ENCODE measurements at places on chromosomes 16 and 17.
A peak's percentile ranks its signal among the peaks of the same experiment; 100 is the strongest.

GRCh38 chr17:39732586-39732985 is 2.3 kb upstream of the MIEN1 start:
- no peak for DNase-seq

- no peak for DNase-seq
These were observed 23.6 kb downstream of the SEZ6 start for GRCh38 chr17:28982131-28982793.

DNA sequence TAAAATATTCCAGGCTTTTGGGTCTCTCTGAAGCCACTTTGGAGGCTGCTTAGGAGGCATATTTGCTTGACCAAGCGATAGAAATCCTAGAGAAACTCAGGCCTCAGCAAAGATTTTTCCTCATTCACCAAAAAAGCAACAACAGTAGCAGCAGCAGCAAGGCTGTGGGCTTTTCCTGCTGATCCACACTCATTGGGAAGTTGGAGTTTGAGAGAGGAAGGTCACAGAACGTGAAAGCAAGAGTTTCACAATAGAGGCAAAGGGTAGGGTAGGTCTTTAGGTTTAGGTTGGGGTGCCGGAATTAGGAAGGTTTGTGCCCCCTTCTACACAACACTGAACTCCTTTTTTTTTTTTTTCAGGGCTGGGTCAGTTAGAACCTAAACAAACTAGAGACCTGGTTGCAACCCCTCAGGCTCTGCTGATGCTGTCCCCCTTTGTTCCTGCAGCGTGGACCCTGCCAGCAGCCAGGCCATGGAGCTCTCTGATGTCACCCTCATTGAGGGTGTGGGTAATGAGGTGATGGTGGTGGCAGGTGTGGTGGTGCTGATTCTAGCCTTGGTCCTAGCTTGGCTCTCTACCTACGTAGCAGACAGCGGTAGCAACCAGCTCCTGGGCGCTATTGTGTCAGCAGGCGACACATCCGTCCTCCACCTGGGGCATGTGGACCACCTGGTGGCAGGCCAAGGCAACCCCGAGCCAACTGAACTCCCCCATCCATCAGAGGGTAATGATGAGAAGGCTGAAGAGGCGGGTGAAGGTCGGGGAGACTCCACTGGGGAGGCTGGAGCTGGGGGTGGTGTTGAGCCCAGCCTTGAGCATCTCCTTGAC is 2.0 kb downstream of the TMUB2 start:
- peak; percentile 50 for DNase-seq

DNA sequence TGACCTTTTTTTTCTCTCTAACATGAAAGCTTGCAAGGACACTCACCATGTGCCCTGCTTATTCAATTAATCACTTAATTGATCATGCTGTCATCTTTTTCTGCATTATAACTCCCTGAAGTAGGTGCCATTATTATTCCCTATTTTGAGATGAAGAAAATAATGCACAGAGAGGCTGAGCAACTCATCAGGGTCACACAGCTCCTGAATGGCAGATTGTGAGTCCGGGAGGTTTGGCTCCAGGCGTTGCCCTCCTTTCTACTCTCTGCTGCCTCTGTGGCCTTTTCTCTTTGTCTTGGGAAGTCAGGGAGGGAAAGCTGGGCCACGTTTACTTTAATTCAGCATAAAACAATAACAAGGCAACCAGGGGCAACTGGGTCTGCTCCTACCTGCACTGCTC is 17.2 kb upstream of the N4BP1 start:
- DNase-seq, result no peak

GRCh38 chr16:9082422-9082821 is 9.0 kb upstream of the HAPSTR1 start:
- no peak for DNase-seq

GRCh38 chr17:69245617-69246016 is 17.0 kb upstream of the ABCA10 start:
- DNase-seq, result no peak

DNA sequence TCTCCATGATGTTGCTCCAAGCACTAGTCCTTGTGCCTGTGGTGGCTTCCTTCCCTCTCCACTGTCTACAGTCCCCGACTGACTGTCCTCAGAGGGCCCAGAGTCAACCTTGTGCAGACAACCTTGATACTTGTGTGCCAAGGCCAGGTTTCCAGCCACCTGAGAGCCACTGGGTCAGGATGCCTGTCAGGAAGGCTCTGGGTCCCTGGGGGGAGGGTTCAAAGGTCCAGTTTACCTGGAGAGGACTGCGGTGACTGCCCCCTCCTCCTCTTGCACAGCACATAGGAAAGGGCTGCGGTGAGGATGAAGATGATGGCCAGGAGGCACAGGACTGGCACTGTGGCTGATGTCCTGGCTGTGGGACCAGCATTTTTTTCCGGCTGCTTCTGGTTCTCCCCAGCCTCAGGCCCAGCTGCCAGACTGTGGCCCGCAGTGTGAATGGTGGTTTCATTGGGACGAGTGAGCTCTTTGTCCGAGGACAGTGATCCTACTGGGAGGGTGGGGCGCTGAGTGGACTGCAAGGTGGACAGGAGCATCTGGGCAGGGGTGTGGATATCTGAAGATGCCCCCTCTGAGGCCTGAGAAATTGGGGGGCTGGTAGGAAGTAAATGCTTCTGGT is 3.7 kb downstream of the MED11 start:
- no peak for DNase-seq

- DNase-seq, result no peak
These were observed 12.9 kb downstream of the CIITA start for GRCh38 chr16:10889855-10890254.

GRCh38 chr17:80789356-80789902 is 202.2 kb upstream of the CHMP6 start:
- DNase-seq, result no peak

GRCh38 chr17:47870056-47870455 is 19.1 kb upstream of the SP6 start:
- DNase-seq, result peak; percentile 1

- no peak for DNase-seq
These were observed 5.4 kb downstream of the TPSD1 start for GRCh38 chr16:1261131-1261892.

DNA sequence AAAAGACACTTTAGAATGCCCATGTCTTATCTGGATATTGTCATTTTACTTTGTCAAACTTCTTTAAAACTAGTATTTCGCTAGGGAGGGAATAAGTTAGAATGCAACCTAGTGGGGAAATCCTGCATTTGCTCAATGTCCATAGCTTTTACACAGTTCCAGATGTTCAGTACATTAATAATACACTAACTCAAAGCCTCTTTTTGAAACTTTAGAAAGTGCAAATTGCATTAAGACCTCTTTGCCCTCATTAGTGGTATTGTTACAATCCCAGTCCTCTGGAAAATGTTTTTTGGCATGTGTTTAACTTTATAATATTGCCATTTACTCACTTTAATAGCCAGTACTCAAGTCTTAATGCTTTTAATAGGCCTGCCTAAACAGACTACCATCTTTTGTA is 106.8 kb downstream of the BRIP1 start:
- DNase-seq, result no peak

- DNase-seq, result no peak
These were observed 290.6 kb downstream of the BCAS3 start for GRCh38 chr17:60968266-60968665.

- DNase-seq, result no peak
These were observed 2.6 kb downstream of the FZD2 start for GRCh38 chr17:44559634-44560554.

DNA sequence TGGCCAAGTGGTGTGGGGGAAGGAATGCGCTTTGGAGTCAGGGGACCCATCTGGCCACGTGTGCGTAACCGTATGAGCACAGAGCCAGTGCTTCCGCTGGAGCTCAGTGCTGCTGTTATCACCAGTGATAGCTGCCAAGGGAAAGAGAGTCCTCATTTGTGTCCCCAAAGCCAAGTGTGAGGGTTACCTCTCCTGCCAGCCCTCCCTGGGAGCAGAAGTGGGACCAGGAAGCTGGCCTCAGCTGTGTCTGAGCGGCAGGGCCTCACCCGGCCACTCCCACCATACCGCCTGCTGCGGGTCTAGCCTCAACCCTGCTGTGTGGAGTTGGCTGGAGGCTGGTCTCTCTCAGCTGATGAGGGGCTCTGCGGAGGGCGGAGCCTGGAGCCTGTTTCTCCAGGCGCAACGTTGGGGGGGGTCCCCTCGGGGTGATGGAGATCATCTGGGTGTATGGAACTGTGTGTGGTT is 44.5 kb downstream of the MEAK7 start:
- peak; percentile 31 for DNase-seq

GRCh38 chr16:29968205-29968604 is 5.5 kb upstream of the TAOK2 start:
- DNase-seq, result no peak

DNA sequence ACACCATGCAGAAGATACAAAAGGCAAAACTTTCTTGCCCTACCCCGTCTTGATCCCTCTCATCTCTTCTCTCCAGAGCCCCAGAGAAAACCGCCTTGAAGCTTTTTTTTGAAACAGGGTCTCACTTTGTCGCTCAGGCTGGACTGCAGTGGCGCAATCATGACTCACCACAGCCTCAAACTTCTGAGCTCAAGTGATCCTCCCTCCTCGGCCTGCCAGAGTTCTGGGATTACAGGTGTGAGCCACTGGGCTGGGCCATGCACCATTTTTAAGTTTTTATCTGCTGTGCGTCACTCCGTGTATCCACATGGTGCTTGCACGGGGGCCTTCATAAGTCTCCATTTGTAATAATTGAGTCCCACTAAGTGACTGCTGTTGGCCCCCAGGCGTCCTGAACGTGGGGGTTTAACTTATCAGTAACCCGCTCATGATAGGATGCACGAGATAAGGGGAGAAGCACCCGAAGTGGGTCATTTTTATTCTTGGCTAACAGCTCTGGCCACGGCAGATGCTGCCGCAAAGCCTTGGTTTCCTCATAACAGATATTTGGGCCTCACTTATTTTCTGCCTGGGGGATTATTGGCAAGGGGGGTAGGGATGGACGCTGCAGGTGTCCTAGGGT is 8.6 kb downstream of the DNAH17 start:
- no peak for DNase-seq

DNA sequence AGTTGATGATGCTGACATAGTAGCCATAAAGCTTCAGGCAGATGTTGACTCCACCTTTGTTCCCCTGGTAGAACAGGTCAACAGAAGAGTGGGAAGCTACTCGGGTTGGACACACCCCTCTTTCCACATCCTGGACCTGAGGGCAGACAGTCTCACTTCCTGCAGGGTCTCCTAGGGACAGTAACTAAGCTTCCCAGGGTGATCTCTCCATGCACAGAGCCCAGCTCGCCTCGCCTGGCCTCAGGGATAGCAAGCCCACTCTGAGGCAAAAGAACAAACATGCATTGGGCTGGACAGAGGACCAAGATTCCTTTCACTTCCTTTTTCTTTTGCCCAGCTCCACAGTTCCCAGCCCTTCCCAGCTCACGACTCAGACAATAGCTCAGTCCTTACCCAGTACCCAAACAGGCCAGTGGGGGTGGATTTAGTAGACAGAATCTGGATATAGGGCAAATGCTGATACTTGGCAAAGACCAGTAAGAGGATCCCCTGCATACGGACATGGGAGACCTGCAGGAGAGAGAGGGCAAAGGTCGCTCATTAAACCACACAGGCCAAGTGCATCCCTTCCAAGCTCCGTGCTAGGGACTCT is 7.0 kb downstream of the INPP5K start:
- DNase-seq, result no peak

- no peak for DNase-seq
These were observed 41.1 kb downstream of the KLHDC4 start for GRCh38 chr16:87724490-87725291.

DNA sequence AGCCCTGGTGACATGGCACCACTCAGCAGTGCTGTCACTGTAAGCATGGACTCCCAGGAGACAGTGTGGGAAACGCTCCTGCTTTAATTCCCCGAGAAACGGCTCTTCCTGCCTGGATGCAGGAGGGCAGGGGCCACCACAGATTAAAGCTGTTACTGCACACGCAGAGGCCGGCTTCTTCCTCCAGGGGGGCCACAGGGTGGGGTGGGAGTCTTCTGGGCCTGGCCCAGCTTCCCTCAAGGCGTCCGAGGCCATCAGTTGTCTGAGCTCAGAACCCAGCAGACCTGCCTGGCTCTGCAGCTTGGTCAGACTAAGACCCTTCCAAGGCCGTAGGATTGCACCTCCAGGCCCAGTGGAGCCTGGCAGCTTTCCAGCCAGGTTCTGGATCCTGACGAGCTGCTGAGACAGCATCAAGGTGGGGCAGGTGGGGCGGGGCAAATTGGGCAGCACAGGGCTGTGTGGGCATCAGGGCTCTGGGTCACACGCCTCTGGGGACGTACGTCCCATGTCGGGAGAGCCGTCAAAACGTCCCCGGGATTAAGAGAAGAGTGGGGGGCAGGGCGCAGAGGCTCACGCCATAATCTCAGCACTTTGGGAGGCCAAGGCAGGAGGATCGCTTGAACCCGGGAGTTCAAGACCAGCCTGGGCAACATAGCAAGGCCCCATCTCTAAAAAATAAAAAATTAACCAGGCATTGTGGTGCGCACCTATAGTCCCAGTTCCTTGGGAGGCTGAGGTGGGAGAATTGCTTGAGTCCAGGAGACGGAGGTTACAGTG is 5.0 kb upstream of the CAPN15 start:
- DNase-seq, result no peak

GRCh38 chr17:4717791-4718190 is 7.4 kb downstream of the ARRB2 start:
- peak; percentile 61 for DNase-seq

GRCh38 chr17:80364091-80364691 is 50.8 kb upstream of the ENDOV start:
- peak; percentile 52 for DNase-seq

- no peak for DNase-seq
These were observed 195.2 kb upstream of the CNTNAP4 start for GRCh38 chr16:76081967-76082366.

DNA sequence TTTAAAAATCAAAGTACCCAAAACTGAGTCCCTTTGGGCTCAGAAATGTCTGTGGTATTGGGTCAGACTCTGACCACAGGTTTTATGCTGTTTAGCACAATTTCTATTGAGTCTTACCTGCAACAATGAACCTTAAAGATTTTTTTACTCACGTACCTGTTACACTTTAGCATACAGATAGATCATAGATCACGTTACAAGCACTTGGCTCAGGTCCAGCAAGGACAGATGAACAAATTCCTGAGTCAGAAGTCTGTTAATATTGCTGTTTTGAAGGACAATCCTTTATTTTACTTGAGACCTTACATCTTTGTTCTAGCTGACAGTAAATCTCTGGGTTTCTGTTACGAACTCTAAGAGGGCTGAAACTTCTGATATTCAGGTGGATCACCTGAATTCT is 12.8 kb downstream of the SLC7A6OS start:
- DNase-seq, result no peak

- no peak for DNase-seq
These were observed 91.6 kb downstream of the ZDHHC7 start for GRCh38 chr16:84919708-84920107.

DNA sequence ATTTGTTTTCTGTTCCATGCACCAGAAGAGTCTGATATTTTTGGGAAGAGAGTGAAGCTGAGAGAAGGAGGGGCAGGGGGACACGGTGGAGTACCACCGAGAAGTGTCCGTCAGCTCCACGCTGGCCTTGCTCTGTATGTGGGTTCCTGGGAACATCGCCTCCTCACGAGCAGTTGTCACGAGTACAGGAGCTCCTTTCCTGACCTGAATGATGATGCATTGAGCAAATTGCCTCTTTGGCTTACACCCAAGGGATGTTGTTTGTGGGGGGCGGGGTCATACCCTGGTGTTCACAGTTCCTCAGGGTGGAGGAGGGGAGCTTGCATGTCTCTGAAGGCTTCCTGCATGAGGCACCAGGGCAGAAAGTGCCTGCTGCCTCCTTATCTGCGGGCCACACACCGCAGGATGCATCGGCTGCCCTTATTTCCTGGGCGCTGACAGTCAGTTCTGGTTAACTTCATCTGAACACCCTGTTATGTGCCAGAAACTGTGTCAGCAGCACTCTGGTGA is 36.2 kb downstream of the RGS9 start:
- no peak for DNase-seq
